ENCODE measurements at places on chromosomes 12 and 14.

DNA sequence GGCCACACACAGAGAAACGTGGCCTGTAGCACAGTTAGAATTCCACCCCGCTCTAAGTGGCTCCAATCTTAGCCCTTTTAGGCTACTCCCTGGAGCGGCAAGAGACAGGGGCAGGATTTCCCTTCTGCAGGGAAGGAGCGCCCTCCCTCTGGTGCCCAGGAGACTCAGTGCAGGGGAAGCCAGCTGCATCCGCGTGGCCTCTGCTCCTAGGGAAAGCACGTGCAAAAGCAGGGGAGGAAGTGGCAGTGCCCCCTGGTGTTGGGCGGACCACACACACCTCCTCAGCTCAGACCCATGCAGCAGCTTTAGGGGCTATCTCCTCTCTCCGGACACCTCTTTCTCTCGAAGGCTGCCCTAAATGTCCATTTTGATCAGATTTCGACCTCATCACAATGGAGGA lies 50.0 kb downstream of the SPRING1 start:
- DNase-seq = no peak

DNA sequence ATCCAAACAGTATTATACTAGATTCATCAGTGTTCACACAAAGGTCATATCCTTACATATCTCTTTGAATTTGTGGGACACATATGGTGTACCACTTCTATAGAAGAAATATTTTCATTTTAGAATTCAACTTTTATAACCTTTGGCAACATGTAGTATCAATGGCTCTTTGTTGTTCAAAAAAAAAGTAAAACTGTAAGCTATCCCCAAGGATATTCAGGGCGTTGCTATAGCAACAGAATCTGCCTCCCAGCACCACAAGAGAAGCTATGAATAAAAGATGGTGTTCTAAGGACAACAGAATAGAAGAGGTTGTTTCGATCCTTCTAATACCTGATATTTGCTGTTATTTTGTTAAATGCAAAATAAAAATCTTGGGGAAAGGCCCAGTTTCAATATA lies 139.3 kb downstream of the BRMS1L start:
- DNase-seq = no peak

- DNase-seq = no peak
Measured at GRCh38 chr12:124423761-124424515, 129.0 kb downstream of the RFLNA start.

GRCh38 chr12:112331886-112332285 lies 50.3 kb downstream of the HECTD4 start:
- DNase-seq = no peak

GRCh38 chr12:19234171-19234704 lies 104.7 kb downstream of the PLEKHA5 start:
- DNase-seq = no peak

- no peak for DNase-seq
Measured at GRCh38 chr14:51805541-51805940, 54.9 kb upstream of the GNG2 start.

DNA sequence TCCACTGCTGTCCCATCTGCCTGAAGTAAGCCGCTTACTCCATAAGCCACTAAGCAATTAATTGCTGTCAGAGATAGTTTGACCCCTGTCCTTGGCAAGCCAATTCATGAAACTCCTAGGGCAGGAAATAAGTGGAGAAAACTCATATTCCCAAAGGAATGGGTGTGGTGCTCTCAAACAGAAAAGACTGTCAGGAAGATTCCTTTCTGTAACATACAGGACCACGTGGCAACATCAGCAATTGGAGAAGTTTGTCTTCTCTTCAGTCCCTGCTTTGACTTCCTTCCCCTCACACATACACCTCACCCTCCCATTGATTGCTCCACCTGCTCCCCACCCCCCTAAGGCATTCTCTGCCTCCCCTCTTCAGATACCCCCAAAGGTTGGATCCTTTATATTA lies 36.2 kb upstream of the MDM1 start:
- DNase-seq = no peak

- no peak for DNase-seq
Measured at GRCh38 chr14:93316716-93317115, 16.1 kb downstream of the BTBD7 start.

- DNase-seq = no peak
Measured at GRCh38 chr14:101604228-101604934, 43.1 kb downstream of the DIO3 start.
